Fibroblast of lung (primary cell): ENCODE measurements at places on chromosomes 13 and 19. TPM values are rescaled to one million over a fixed set of nuclear protein-coding genes. Genes with fewer than 3 reads are reported as not detected.
A peak's percentile ranks its signal among the peaks of the same experiment; 100 is the strongest.

GRCh38 chr19:18865973-18866799, 29.8 kb downstream of the CERS1 start:
- DNase-seq: peak; percentile 39

Gene DCT
- under 0.01 and 0.17 TPM in 2 replicates for total RNA-seq

GRCh38 chr19:43778651-43779050, 2.1 kb downstream of the KCNN4 start:
- no peak for DNase-seq

Gene BEST2
- not detected in 2 replicates for total RNA-seq

Gene ARHGAP45
- 0.77 and 1.8 TPM in 2 replicates for total RNA-seq

DNA sequence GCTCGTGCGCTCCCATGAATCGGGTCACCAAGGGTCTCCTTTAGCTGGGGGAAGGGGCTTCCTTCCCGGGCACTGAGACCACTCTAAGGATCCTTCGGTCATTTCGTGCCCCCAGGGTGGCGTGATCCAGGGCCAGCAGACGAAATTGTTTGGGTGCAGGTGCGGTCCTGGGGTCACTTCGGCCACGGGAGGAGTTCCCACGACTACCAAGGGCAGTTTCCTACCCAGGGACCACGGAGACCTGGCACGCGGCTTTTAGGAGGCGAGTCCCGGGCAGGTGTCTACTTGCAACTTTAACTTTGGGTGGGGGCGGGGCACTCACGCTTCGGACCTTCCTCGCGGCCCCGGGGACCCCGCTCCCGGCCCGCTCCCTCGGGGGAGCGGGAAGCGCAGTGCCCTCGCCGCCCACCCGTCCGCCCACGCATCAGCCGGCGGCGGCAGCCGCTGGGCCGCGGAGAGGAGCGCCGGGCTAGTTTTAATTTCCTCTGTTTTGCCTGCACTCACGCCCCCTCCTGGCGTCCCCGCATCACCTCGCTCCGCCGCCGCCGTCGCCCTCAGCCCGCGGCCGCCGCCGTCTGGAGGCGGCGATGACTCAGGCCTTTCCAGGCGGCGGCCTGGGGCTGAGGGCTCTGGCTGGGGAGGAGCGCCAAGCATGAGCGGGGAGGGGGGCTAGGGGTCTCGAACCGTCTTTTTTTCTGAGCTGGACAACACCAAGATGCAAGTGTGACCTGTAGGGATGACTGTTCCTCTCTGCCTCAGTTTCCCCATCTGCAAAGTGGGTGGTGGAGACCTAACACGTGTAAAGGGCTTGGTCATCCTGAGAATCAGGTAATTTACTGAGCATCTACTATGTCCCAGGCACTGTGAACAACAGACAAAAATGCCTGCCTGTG, 21.8 kb downstream of the OLFM2 start:
- DNase-seq: peak; percentile 77

Gene CEACAM19
- total RNA-seq: 3.1 and 7.8 TPM in 2 replicates

Gene SAFB2
- total RNA-seq: 29.0 and 35.8 TPM in 2 replicates

GRCh38 chr19:55369653-55370304, 484 bp downstream of the IL11 start:
- peak; percentile 58 for DNase-seq
